Central memory CD8-positive, alpha-beta T cell (primary cell): ENCODE measurements at places on chromosomes 11 and 22.

DNA sequence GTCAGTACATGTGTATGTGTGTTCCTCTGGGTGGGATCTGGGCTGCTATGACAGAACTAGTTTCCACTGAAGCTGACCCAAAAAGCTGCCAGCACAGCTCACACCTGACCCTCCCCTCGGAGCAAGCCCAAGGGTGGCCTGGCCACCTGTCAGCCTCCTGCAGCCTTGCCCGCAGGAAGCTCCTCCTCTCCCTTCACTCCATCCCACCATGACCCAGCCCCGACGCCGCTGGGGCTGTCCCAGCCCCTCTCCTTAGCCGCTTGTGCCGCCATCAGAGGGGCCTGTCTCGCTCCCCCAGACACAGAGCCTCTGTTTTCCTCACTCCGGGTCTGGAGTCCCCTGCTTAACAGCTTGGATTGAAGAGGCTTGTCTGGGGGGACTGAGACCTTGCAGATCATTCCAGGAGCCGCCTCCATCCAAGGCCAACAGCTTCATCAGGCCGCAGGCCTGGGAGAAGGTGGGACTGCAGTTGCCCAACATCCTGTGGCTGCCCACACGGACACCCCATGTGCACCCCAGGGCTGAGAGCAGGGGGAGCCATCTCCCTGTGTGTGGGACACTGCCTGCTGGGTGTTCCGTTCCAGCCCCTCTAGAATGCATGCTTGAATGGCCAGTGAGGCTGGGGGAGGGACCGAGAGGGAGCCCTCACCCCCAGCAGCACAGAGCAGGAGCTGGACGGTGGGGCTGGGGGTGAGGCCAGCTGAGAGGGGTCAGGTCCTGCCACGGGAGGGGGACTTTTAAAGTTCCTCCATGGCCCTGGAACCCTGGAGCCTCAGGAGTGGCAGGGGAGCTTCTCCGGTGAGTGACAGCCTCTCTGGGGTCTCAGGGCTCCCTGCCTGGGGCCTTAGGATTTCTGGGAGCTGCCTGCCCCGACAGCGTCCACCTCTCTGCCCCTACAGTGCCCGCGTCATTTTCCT lies 696 bp downstream of the MRGPRF start:
- no peaks in the 10 kb centered on the region for H3K4me1 ChIP-seq
- no peak overlapping the region for H3K27ac ChIP-seq
- DNase-seq = no peak
- H3K4me3 ChIP-seq = no peak overlapping the region
- no peaks in the 10 kb centered on the region for H3K36me3 ChIP-seq

- no peak for DNase-seq
- H3K27me3 ChIP-seq = no peaks in the 10 kb centered on the region
- H3K4me1 ChIP-seq = peaks cover 83% of the 10 kb centered on the region
- H3K27ac ChIP-seq = peak overlapping the region; percentile 86
- peak overlapping the region; percentile 83 for H3K4me3 ChIP-seq
- H3K36me3 ChIP-seq = peaks cover 22% of the 10 kb centered on the region
Measured at GRCh38 chr22:44668886-44669521, 33.0 kb upstream of the PRR5 start.

GRCh38 chr22:46593211-46593681 lies 26.9 kb upstream of the GRAMD4 start:
- DNase-seq = no peak
- peak overlapping the region; percentile 72 for H3K27ac ChIP-seq
- H3K4me3 ChIP-seq = peak overlapping the region; percentile 20
- H3K36me3 ChIP-seq = peaks cover 3% of the 10 kb centered on the region

DNA sequence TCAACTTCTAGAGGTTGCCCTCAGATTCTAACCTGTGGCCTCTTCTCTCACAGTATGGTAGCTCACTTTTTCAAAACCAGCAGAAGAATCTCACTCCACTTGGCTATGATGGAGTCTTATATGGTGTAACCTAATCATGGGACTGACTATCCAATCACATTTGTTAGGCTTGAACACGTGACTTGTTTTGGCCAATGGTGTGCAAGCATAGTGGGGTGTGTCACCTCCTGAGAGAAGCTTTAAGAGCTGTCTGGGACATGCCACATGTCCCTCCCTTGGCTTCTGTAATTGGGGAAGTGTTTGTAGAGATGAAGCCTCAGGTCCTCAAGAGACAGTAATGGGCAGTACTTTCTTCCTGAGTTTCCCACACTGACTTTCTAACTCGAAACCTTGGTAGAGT lies 12.8 kb upstream of the SMIM38 start:
- no peaks in the 10 kb centered on the region for H3K4me1 ChIP-seq
- no peak for DNase-seq
- H3K27ac ChIP-seq = no peak overlapping the region
- H3K36me3 ChIP-seq = peaks cover 2% of the 10 kb centered on the region
- H3K27me3 ChIP-seq = peaks cover 46% of the 10 kb centered on the region

DNA sequence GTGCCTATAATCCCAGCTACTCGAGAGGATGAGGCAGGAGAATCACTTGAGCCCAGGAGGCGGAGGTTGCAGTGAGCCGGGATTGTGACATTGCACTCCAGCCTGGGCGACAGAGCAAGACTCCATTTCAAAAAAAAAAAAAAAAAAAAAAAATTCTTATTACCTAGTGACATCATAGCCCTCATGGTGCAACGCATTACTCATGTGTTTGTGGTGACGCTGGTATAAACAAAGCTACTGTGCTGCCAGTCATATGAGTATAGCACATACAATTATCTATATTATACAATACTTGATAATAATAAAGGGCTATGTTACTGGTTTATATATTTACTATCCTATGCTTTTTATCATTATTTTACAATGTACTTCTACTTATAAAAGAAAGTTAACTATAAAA lies 41.2 kb downstream of the OR2AT4 start:
- no peaks in the 10 kb centered on the region for H3K4me1 ChIP-seq
- H3K4me3 ChIP-seq = no peak overlapping the region
- H3K27me3 ChIP-seq = peaks cover 55% of the 10 kb centered on the region
- DNase-seq = no peak

GRCh38 chr22:16932577-16932976 lies 75.4 kb downstream of the GAB4 start:
- no peak overlapping the region for H3K4me3 ChIP-seq
- no peaks in the 10 kb centered on the region for H3K36me3 ChIP-seq
- H3K27ac ChIP-seq = no peak overlapping the region
- no peak for DNase-seq
- H3K27me3 ChIP-seq = peaks cover 82% of the 10 kb centered on the region
- no peaks in the 10 kb centered on the region for H3K4me1 ChIP-seq

DNA sequence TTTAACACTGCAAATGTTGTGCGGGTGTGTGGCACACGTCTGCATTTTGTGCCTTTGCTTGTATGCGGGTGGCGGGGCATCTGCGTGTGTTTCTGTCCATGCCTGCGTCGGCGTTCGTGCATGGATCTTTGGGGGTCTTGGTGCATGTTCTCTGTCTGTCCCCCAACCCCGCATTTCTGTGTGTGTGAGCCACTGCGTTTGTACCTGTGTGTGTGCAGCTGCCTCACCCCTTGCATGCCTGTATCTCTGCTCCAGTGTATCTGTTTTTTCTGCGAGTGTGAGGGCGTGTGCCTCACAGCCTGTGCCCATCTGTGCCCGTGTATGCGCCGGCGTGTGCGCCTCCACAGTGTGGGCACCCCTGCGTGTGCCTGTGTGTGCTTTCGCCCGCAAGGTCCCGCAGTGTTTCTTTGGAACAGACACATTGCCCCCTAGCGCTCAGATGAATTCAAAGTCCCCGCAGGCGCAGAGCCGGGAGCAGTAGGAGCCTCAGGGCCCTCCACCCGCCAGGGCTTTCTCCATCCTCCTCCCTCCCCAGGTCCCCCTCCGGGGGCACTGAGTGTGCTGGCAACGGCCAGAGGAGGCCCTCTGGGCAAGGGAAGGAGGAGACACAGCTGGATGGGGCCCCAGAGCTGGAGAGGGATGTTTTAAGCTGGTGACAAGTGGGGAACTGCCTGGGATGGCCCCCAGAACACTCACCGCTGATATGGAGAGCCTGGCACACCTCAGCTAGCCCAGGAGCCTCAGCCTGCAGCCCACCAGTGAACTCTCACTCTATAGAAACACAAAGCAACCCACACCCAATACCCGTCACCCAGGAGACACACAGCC lies 3.1 kb upstream of the MN1 start:
- peaks cover 22% of the 10 kb centered on the region for H3K4me1 ChIP-seq
- no peak for DNase-seq
- no peaks in the 10 kb centered on the region for H3K36me3 ChIP-seq
- H3K4me3 ChIP-seq = no peak overlapping the region
- peaks cover 45% of the 10 kb centered on the region for H3K27me3 ChIP-seq

- H3K36me3 ChIP-seq = peaks cover 32% of the 10 kb centered on the region
- peak overlapping the region; percentile 9 for H3K27ac ChIP-seq
- peaks cover 19% of the 10 kb centered on the region for H3K4me1 ChIP-seq
Measured at GRCh38 chr11:32101791-32102190, 10.9 kb downstream of the RCN1 start.

DNA sequence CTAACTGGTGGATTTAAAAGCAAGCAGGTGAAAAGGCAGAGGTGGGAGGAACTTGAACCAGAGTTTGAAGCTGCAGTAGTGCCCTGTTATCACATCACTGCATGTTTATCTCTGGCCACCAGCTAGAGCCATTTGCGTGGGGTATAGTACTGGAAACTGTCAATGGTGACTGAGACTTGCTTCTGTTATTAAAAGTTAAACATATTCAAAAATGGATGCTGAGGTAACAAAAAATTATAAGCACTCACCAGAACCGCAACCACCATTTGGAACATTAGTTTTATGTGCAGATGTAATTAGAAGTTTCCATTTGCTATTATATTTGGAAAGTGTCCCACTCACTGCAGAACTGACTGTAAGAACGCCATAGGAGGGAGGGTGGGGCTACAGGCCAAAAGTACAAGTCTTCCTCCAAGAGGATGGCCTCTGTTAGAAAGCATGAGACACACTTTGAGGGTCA lies 1.2 kb upstream of the CD59 start:
- H3K4me1 ChIP-seq = peaks cover 19% of the 10 kb centered on the region
- H3K27me3 ChIP-seq = no peaks in the 10 kb centered on the region
- H3K36me3 ChIP-seq = peaks cover 7% of the 10 kb centered on the region
- H3K27ac ChIP-seq = peak overlapping the region; percentile 3
- DNase-seq = no peak

DNA sequence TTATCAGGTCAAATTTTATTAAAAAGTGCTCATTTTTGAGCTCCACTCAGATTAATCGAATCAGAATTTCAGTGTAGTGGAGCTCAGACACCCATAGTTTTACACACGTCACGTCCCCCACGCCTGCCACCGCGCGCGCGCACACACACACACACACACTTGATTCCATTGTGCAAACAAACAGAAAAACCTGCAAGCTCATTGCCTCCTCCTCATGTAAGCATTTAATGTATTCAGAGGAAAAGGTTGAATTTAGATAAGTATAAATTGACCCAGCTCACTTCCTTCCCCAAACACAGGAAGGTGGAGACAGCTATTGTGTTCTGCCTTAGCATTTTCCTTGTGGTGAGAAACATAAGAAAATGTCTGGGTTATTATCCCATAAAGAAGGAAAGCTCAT lies 336.7 kb downstream of the LUZP2 start:
- H3K27me3 ChIP-seq = no peaks in the 10 kb centered on the region
- no peak for DNase-seq
- peaks cover 1% of the 10 kb centered on the region for H3K36me3 ChIP-seq
- H3K4me3 ChIP-seq = no peak overlapping the region
- no peaks in the 10 kb centered on the region for H3K4me1 ChIP-seq

DNA sequence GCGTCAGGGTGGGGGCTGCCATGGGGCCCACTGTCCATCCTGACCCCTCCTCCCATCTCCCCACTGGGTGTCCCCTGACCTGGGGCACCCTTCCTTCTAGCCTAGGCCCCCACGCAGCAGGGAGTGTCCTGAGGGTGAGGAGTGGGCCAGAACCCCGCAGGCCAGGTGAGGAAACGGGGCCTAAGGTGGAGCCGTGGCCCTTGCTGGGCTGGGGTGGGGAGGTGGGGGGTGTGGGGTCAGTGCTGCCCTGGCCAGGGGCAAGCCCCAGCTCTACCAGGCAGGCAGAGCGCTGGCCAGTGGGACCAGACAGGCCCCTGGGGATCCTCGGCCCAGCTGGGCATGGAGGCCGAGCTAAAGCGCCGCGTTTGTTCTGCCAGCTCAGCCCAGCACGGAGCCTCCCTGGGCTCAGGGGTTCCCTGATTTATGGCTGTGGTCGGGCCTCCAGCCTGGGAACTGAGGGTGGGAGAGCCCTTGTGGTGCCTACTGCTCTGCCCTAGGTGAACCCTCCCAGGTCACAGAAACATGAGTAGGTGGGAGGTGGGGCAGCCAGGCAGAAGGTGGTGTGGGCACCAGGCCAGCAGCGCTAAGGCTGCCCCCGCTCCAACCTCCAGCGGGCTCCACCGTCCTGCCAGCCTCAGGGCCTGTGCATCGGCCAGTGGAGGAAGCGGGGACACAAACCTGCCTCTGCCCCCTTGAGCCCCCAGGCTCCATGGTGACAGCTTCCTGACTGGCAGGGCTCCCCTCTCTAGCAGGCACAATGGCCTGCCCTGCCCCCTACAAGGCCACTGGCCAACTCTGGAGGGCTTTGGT lies 22.4 kb downstream of the TRMU start:
- H3K27ac ChIP-seq = no peak overlapping the region
- H3K4me3 ChIP-seq = no peak overlapping the region
- H3K36me3 ChIP-seq = peaks cover 1% of the 10 kb centered on the region
- H3K4me1 ChIP-seq = peaks cover 6% of the 10 kb centered on the region
- DNase-seq = no peak

- DNase-seq = no peak
- H3K4me1 ChIP-seq = peaks cover 16% of the 10 kb centered on the region
- peaks cover 1% of the 10 kb centered on the region for H3K36me3 ChIP-seq
- no peak overlapping the region for H3K4me3 ChIP-seq
Measured at GRCh38 chr11:57776031-57776521, 14.5 kb downstream of the CTNND1 start.

DNA sequence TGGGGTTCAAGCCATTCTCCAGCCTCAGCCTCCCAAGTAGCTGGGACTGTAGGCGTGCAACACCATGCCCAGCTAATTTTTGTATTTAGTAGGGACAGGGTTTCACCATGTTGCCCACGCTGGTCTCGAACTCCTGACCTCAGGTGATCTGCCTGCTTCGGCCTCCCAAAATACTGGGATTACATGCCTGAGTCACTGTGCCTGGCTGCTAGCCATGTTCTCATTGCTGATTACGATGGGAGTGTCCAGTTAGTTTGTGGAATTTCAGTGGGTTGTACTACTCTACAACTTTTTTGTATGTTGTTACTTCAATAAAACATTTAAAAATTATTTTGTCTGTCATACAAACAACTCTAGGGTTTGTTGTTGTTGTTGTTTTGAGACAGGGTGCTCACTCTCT lies 4.8 kb upstream of the VPS11 start:
- no peak for DNase-seq
- no peaks in the 10 kb centered on the region for H3K27me3 ChIP-seq
- H3K4me3 ChIP-seq = no peak overlapping the region
- H3K36me3 ChIP-seq = peaks cover 13% of the 10 kb centered on the region

- H3K36me3 ChIP-seq = no peaks in the 10 kb centered on the region
- peaks cover 23% of the 10 kb centered on the region for H3K27me3 ChIP-seq
- no peak overlapping the region for H3K4me3 ChIP-seq
- H3K4me1 ChIP-seq = no peaks in the 10 kb centered on the region
Measured at GRCh38 chr11:115428306-115428705, 75.9 kb downstream of the CADM1 start.
